ENCODE measurements at places on chromosomes 3 and 15. TPM values are rescaled to one million over a fixed set of nuclear protein-coding genes. Genes with fewer than 3 reads are reported as not detected.

DNA sequence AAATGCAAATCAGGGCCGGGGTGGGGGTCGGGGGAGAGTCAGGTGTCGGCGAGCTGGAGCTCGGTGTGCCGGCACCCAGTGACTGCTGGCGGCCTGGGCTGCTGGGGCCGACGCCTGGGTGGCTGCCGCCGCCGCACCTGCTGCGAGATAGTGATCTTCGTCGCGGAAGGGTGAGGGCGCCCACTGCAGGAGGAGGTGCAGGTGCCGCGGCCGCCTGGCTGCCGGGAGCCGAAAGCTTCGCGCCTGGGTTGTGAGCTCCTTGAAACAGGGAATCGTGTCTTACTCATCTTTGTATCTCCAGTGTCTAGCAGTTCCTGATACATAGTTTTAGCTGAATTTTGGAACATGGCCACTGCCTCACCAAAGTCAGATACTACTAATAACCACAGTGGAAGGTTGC, 64.0 kb upstream of the CPOX start:
- peak; percentile 3 for DNase-seq

Gene GOLGA6B
- not detected for total RNA-seq

Gene SRGAP3
- total RNA-seq, result 1.7 TPM

Gene C15orf39
- total RNA-seq, result 12.5 TPM
